ENCODE measurements at places on chromosomes 3 and 15. TPM values are rescaled to one million over a fixed set of nuclear protein-coding genes. Genes with fewer than 3 reads are reported as not detected.

DNA sequence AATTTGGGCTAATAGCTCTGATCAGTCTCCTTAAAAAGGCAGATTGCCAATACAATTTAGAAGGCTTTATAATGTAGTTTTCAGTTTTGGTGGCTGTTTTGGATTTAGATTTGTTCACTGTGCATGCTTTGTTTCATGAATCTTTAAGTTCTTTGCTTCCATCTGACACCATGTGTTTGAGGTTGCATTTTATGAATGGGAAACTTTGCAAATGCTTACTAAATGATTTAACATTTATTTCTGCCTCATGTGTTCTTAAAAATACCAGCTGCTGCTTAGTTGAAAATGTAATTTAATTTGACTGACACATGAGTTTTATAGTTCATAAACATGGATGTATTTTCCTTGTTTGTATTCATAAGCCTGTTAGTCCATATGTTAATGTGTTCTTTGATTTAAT is 78.6 kb downstream of the RNF13 start:
- no peak for DNase-seq

DNA sequence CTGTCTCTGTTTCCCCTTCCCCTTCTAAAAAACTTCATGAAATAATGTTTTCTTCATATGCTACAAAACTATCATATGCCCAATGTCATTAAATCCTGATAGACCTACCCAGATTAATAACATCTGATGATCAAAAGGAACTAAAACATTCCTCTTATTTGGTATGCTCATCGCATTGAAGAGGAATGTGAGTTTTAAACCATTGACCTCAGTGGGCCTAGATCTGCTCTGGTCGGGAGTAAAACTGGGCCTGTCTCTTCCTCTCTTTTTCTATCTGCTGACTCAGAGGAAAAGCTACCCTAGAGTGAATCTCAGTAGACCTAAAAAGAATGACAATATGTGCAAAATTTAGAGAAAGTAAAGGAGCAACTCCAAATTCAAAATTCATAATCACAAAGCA is 275.8 kb downstream of the SATB1 start:
- DNase-seq: no peak

DNA sequence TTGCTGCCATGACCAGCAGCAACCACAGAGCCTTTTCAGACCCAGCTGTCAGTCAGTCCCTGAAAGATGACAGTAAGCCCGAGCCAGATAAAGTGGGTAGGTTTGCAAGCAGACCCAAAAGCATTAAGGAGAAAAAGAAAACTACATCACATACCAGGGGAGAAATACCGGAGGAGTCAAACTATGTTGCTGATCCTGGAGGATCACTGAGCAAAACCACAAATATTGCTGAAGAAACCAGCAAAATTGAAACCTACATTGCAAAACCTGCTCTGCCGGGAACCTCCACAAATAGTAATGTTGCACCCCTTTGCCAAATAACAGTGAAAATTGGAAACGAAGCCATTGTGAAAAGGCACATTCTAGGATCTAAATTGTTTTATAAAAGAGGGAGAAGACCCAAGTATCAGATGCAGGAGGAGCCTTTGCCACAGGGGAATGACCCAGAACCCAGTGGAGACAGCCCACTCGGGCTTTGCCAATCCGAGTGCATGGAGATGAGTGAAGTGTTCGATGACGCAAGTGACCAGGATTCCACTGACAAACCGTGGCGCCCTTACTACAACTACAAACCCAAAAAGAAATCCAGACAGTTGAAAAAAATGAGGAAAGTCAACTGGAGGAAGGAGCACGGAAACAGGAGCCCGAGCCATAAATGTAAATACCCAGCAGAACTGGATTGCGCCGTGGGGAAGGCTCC is 42.1 kb upstream of the RASA2 start:
- no peak for DNase-seq

- DNase-seq: no peak
Measured at GRCh38 chr15:69988541-69989225, 109.0 kb downstream of the TLE3 start.

DNA sequence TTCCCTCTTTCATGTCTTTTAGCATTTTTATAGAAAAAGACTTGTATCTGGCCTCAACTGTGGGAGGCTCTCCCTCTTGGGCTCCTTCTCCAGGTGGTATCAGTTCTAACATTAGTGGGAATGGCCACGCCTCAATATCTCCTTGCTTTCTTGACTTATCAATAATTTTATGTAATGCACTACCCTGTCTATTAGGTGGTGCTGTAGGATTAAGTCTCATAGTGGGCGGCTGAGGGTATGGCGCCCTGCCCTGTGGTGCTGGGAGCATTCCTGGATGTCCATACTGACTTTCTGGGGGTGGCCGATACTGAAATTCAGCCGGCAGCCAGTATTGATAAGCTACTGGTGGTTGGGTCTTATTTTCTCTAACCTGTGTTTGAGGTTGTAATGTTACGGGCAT is 8.7 kb upstream of the RPUSD3 start:
- DNase-seq: no peak

DNA sequence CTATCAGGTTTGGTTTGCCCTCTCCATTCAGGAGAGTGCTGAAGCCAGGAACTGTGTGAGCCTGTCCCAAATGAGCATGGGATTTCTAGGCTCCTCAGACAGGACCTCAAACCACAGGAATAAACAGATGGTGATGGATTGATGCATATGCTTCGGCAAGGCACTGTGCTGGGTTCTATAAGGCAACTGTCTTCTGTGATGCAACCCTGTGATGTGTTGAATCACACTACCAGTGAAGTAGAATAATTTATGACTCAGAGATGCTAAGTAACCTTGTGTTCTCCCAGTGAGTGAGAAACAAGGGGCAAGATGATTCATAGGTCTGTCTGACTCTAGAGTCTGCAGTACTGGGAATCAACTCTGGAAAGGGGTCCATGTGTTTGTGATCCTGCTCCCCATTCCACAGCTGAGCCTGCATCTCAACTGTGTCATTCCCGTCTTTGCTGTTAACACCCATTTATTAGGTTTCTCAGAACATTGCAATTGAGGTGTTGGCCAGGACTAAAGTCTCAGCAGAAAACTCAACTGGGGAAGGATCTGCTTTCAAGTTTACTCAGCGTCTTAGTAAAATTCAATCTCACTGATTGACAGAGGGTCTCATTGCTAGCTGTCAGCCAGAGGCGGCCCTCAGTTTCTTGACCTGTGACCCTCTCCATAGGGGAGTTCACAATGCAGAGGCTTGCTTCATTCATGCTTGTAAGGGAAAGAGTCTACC is 510.1 kb upstream of the CFAP20DC start:
- DNase-seq: no peak

Gene C3orf85
- not detected for total RNA-seq

DNA sequence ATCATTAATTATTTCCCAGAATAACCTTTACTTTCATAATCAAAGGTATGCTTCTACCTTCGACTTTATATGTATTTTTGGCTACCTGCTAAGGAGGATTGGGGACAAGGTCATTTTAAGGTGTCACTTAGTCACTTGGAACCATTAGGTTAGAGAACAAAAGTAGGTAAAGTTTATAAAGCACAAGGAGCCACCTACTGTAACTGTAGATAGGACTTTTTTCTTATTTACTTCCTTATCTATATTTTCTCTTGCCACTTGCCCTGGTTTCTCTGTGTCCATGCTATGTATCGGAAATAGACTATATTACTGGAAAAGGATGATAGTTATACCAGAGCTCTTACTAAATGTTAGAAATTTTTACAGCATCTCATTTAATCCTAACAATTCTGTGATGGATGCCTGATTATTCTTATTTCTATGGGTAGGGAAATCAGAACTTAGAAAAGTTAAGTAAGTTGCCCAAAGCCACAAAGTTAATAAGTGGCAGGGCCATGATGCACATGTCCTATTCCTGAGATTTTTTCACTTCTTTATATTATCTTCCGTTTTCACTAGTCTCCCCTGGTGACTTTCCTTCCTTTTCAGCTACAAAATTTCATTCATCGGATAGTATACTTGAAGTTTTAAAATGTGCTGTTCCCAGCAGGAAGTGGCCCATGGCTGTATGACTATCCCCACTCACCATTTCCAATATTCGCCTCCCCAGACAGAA is 132.5 kb downstream of the CMSS1 start:
- no peak for DNase-seq

GRCh38 chr3:50515565-50516439 is 12.4 kb upstream of the CACNA2D2 start:
- DNase-seq: peak; percentile 35

DNA sequence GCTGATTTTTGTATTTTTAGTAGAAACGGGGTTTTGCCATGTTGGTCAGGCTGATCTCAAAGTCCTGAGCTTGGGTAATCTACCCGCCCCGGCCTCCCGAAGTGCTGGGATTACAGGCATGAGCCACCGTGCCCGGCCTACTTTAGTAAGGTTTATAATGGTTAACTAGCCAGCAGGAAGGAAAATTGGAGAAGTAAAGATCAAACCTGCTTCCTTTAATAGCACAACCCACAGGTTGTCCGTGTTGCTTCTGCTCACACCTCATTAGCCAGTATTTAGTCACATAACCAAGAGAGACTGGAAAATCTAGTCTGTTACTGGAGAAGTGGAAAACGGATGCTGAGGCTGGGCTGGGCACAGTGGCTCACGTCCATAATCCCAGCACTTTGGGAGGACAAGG is 51.9 kb upstream of the TBL1XR1 start:
- no peak for DNase-seq

DNA sequence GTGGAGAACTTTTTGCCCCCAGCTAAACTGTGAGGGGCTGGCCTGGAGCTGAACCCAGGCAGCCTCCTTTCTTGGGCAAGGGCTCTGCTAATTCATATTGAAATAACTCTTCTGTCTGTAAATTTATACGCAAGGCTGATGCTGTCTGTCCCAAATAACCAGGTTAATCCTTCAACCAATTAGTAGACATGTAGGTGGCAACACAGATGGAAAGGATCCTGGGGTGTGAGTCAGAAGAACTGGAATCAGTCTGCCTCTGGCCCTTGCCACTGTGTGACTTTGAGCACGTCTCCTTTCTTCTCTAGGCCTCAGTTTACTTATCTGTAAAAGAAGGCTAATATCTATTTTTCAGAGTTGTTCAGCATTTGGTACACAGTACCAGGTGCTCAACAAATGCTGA is 48.3 kb upstream of the IREB2 start:
- no peak for DNase-seq

Gene MYNN
- 13.0 TPM for total RNA-seq

DNA sequence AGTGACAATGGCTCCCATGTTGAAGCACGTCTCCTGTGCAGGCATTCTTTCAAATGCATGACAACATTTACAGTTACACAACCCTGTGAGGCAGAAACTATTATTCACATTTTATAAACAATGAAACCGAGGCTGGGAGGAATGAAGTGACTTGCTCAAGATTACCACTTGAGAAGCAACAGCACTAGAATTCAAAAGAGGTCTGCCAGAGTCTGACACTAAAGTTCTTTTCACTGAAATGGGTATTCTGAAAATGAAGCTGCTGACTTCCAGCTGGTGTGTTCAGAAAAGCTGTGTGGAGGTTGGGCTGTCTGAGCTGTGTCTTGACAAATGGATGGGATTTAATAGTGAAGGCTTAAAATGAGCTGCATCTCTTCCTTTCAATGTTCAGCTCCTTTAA is 104.4 kb downstream of the THSD4 start:
- DNase-seq: no peak

Gene CNTN4
- not detected for total RNA-seq

GRCh38 chr3:42119561-42120355 is 28.6 kb downstream of the TRAK1 start:
- DNase-seq: no peak
